ENCODE measurements at places on chromosomes 3 and 15.

GRCh38 chr3:16506451-16506850 lies 7.0 kb downstream of the RFTN1 start:
- DNase-seq, result no peak

DNA sequence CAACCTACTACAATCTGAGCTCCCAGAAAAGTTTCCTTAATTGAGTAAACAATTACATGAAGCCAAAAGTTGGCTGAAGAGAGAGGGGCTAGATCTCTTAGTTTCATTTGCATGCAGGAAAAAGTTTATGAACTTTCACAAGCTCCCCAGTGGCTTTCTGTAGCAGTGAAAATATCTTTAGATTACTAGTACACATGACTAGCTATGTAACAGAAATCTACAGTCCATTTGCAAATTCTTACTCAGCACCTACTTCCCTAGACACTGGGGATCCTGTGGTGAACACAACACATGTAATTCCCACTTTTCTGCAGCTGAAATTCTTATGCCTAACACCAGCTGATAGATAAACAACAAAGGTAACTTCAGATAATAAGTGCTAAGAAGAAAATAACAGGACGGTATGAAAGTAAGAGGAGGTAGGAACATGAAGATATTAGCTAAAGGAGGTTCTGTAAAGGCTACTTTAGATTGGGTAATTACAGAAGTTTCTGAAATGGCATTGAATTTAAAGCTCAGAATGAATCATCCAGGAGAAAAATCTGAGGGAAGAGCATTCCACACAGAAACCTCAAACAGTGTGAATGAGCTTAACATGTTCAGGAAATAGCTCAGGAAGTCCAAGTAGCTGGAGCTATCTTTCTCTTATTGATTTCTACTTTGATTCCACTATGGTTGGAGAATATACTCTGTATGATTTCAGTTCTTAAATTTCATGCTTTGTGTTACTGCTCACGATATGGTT lies 204.8 kb downstream of the MAGI1 start:
- no peak for DNase-seq

- peak; percentile 10 for DNase-seq
These were observed 8.5 kb upstream of the SLC24A5 start for GRCh38 chr15:48112242-48112641.

DNA sequence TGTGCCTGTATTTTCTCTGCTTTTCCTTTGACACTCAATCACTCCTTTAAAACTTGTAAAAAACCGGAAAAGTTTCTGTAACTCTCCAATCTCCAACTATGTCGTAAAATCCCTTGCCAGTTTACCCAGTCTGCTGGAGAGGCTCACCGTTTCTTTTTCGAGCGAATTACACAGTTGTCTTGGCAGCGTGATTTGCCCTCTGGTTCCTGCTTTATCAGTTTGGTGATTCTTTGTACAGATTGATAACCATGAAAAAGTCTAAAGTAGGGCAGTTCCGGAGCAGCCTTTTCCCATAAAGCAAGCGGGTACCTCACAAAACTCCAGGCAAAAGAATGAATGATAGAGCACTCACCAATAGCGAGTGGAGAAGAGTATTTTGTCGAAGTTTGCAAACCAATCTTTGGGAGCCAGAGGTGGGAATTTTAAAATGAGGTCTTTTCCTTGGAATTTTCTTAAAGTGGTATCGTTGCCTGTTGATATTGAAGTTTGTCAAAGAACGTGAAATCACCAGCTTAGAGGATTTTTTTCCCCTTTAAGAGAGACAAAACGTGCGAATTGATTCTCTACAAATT lies at the start of gene TTC23:
Gene TTC23, minus strand, starts transcription at position 312 of the 572 bp plus-strand sequence. CDS start 20,869 bp downstream, outside the sequence.
- peak; percentile 62 for DNase-seq

DNA sequence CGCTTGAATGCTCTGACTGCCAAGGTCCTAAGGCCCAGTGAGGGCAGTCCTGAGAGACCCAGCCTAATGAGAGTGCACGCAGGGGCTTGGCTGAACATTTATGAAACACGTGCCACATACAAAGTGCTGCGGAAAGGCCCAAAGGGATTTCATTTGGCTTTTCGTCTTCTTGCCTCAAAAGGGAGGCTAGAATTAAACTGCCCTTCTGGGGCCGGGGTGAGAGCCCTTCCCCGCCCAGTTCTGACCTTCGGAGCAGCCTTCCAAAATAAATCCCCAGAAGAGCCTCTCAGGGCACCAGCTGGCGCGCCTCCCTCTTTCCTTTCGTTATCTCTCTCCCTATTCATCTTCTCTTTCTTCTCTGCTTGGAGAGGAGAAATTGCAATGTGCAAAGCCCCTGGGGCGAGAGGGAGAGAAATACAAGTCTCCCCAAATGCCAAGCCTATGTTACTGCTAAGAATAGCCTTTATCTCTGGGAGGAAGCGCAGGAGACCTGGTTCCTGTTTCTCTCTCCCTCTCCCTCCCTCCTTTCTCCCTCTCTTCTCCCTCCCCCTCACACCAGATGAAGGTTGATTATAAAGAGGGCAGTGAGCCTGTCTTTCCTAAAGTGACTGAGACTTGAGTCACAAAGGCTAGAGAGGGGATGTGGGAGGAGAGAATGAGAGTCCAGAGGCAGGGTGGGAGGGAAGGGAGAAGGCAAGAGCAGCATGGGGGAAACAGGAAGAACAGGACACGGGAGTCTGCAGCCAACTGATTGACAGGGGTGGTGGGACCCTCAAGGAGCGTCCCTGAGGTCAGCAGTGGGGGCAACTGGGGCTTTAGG lies 36.7 kb upstream of the NDUFB4 start:
- peak; percentile 85 for DNase-seq

- peak; percentile 65 for DNase-seq
These were observed 227.3 kb downstream of the ITPR1 start for GRCh38 chr3:4720316-4721075.

DNA sequence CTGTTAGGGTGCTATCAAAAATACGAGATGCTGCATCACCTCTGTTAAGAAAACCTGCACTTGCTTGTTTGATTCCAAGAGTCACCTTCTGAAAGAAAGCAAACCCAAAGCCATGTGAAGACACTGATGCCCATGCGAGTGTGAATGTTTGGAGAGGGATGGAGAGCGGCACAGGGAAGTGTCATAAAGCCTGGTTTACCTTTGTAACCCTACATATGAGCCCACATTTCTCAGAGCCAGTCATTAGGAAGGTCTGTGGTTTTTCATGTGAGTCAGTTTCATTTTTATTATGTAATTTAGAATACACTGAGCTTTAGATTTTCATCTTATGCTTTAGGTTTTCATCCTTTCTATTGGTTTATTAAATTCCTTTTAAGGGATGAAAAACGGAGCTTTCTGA lies 896.8 kb downstream of the ROBO1 start:
- DNase-seq, result no peak

GRCh38 chr3:72255791-72256559 lies 471.0 kb upstream of the PROK2 start:
- no peak for DNase-seq

DNA sequence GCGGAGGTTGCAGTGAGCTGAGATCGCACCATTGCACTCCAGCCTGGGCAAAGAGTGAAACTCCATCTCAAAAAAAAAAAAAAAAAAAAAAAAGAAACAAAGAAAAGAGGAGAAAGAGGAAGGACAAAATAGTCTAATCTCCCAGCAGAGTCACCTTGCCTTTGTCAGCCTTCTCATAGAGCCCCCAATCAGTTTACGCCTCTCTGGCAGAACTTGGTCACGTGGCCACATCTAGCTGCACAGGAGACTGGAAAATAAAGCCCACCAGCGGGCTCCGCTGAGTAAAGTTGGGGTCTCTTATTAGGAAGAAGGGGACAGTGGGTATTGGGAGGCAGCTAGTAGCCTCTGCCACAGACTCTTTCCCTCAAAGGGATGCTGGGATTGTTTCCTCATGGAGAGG lies 41.9 kb downstream of the USP13 start:
- no peak for DNase-seq

GRCh38 chr3:51777985-51778384 lies 1.1 kb downstream of the IQCF6 start:
- no peak for DNase-seq

- DNase-seq, result no peak
These were observed 80.4 kb upstream of the TGFBR2 start for GRCh38 chr3:30526031-30526430.

- DNase-seq, result no peak
These were observed 159.3 kb upstream of the C2CD4B start for GRCh38 chr15:62324382-62324781.

DNA sequence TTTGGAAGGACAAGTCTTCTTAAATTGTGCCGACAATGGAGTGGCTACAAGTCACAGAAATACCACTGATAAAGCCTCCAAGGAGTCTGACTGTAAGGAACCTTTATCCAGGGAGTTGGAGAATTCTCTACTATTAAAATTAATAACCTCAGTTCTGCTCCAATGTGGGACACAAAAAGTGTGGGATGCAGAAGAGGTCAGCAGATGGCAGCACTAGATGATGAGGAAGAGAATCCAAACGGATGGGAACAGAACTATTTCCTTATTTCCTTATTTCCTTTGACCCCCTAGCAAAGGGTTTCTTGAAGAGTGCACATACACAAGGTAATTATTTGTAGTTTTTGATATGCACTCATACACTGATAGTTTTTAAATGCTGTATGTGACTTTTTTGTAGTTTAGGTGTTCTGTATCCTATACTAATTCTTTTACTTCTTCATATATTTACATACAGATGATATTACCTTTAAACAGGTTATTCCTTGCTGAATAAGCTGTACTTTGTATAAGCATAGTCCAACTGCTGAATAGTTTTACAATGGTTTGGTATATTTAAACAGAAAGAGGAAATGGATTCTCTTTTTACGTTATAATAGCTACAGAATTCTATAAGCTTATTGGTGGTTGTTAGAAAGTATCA lies 25.6 kb upstream of the NLGN1 start:
- DNase-seq, result peak; percentile 18

GRCh38 chr15:90838544-90838943 lies 29.8 kb upstream of the FURIN start:
- no peak for DNase-seq

GRCh38 chr3:4340411-4341335 lies 37.5 kb downstream of the SETMAR start:
- peak; percentile 48 for DNase-seq

GRCh38 chr15:50120729-50121128 lies 1.7 kb upstream of the ATP8B4 start:
- DNase-seq, result no peak

- no peak for DNase-seq
These were observed 201.6 kb downstream of the KCNAB1 start for GRCh38 chr3:156321945-156322344.

DNA sequence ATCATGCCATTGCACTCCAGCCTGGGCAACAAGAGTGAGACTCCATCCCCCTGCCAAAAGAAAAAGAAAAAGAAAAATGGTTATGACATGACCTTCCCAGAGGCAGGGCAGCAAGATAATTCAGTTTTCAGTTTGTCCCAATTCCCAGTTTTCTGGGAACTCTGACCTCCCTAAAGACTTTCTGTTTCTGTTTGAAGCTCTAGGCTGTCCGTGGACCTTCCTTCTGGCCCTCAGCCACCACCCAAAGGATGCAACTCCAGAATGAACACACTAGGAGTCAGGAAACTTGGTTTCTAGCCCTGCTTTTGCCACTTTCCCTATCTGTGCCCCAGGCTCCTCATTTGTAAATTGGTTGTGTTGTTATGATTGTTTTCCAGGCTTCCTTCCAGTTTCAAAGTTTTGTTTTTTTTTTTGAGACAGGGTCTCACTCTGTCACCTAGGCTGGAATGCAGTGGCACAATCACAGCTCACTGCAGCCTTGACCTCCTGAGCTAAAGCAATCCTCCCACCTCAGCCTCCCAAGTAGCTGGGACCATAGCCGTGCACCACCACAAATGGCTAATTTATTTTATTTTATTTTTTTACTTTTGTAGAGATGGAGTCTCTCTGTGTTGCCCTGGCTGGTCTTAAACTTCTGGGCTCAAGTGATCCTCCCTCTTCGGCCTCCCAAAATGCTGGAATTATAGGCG lies 68.6 kb downstream of the CDC25A start:
- no peak for DNase-seq

GRCh38 chr3:195165790-195166189 lies 105.2 kb downstream of the XXYLT1 start:
- DNase-seq, result no peak

DNA sequence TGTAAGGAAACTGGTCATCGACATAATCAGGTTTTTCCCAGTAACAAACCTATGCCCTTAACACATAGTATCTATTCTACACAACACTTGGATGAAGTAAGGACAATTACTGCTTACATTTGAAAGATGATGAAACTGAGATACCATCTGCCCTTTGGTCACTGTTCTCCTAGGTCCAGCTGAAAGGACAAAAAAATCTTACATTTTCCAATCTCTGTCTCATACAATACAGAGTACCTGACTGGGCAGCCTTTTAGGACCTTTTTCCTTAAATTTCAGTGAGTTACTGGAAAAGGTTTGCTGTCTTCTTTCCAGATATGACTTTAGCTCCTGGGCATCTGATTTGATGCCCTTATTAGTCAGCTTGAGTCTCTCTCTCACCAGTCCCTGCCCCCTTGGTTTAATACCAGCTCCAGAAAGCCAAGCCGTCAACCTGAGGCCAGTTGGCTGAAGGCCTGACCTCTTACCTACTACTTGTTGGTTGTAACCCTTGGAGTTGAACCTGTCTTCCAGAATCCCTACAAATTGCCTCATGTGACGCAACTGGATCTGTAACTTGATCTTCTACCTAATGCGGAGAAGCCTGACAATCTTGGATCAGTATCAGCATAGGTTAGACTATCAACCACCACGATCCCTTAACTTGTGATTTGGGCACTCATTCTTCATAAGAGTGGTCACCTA lies 355.3 kb upstream of the ZNF385D start:
- no peak for DNase-seq

GRCh38 chr3:72496051-72496670 lies 352.1 kb downstream of the SHQ1 start:
- no peak for DNase-seq

- DNase-seq, result no peak
These were observed 70.3 kb upstream of the PLXNA1 start for GRCh38 chr3:126912491-126913195.

DNA sequence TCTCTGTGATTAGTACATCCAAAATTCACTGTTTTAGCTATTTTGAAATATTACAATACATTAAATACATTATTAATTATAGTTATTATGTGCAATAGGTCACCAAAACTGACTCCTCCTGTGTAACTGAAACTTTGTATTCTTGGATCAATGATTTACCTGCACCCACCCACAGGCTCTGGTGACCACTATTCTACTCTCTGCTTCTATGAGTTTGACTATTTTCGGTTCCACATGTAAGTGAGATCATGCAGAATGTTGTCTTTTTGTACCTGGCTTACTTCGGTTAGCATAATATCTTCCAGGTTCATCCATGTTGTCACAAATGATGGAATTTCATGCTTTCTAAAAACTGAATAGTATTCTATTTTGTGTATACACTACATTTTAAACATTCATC lies 43.8 kb downstream of the SLC2A2 start:
- DNase-seq, result no peak

- no peak for DNase-seq
These were observed 95.5 kb upstream of the COL8A1 start for GRCh38 chr3:99542767-99543518.

DNA sequence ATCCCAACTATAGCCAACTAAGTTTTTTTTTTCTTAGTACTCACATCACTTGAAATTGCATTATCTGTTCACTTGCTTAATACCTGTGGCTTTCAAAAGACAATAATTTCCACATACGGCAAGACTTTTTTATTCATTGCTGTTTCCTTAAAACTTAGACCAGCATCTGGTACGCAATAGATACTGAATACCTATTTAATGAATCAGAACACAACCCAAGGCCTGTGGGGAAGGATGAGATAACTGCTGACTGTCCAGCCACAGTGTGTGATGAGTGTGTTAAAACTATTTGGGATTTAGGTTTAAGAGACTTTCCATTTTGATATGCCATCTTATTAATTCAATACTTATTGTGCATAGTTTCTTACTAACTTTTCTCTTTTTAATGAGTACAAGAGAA lies 988.7 kb downstream of the NTRK3 start:
- no peak for DNase-seq

GRCh38 chr3:64766440-64766839 lies 78.6 kb upstream of the ADAMTS9 start:
- no peak for DNase-seq

Measured in NB4 (cell line).